ENCODE measurements at places on chromosomes 4 and X.

GRCh38 chr4:962231-963208, 10.8 kb downstream of the DGKQ start:
- no peak for DNase-seq

GRCh38 chr4:95528388-95528948, 20.3 kb downstream of the UNC5C start:
- no peak for DNase-seq

GRCh38 chr4:137543648-137544047, 11.4 kb upstream of the PCDH18 start:
- DNase-seq = no peak

DNA sequence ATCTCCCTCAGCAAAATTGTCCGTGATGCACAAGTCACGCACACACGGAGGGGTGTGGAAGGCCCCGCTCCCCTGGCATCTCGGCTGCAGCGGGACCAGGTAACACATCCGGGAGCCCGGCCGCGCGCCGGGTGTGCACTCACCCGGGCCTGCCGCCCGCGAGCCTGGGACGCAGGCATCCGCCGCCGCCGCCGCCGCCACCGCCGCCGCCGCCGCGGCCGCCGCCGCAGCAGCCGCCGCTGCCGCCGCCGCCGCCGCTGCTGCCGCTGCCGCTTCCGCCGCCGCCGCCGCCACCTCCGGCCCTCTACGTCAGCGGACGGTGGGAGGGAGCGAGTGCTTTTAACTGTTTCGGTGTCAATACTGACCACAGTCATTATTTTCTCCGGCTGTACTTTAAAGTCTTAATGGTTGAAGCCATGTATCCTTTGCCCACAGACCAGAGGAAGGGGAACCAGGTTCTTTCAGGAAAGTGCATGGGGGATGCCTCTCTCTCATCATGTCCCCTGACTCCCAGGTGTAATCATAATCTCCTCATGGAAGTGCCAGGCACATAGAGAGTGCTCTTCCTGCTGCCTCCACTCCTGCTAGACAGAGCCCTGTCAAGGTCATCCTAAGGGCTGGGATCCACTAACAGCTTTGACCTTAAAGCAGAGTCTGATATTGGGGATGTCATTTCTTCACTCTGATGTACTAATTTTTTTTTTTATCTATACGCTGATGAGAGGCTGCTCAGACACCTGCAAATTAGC, 38.0 kb downstream of the MAGEE2 start:
- no peak for DNase-seq

DNA sequence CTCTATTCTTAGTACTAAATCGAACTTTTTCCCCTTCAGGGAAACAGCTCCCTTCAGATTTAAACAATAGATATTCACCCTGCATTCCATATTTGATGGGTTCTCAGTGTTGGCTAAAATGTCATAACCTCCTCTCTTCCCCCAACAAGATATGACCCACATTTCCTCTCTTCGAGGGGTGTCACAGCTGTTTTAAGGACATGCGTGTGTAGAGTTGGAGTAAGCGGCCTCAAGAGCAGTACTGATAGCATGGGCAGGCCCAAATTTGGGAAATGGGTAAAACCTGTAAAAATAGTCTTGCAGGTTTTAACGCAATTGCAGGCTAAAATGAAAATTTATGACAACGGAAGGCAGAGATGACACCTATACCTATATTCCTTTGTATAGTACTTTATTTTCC, 28.7 kb downstream of the SAT1 start:
- DNase-seq = no peak

- DNase-seq = no peak
These were observed 80.1 kb downstream of the FAM184B start for GRCh38 chr4:17701138-17701839.

DNA sequence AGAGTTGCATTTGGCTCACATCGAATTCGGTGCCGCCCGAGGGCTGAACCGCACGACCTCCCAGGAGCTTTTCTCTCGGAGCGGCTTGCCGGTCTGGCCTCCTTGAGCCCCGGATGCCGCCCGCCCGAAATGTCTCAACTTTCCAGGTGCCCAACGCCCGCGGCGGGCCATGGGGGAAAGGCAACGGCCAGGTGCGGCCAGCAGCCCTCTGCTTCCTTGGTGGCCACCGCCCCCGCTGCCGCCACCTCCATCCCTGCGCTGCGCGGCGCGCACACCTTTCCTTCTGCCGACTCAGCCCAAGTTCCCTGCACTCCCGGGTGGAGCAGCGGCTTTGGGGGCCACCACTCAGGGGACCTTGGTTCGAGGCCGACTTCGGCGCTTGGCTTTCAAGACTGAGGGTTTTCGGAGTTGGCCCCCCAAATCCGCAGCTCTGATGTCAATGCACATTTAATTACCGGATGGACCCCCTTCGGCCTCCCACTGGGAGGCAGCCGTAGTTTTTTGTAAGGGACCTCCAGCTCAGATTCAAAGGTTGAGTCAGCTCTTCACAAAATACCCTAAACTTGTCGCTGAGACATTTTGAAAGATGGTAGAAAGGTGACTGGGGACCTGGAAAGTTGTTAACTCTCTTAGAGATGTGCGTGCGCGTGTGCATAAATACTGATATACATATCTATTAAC, 1.1 kb downstream of the AFF2 start:
- DNase-seq = no peak

GRCh38 chrX:39532761-39533160, 565.0 kb downstream of the BCOR start:
- DNase-seq = no peak

DNA sequence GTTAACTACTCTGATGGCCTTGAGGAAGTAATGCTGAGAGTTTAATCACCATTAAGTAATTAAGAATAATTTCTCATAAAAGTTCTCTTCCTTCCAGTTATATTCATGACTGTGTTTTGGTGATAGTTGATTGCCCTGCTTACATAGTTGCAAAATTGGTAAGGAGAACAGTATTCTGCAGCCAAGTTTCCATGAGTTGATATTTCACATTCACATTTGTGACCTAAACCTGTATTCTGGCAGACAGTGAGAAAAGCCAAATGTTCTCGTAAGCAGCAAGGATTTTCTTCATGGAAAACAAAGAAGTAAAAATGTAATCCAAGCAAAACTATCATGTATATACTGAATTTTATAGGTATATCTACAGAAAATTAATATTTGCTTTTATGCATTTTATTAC, 187.8 kb upstream of the NUDT6 start:
- no peak for DNase-seq

GRCh38 chrX:84475101-84475500, 27.2 kb downstream of the HDX start:
- DNase-seq = no peak

- no peak for DNase-seq
These were observed 162.3 kb downstream of the BTC start for GRCh38 chr4:74631988-74632387.

GRCh38 chrX:31981546-31982062, 909.8 kb upstream of the FTHL17 start:
- DNase-seq = no peak

GRCh38 chrX:118418811-118419251, 72.9 kb downstream of the WDR44 start:
- DNase-seq = no peak

DNA sequence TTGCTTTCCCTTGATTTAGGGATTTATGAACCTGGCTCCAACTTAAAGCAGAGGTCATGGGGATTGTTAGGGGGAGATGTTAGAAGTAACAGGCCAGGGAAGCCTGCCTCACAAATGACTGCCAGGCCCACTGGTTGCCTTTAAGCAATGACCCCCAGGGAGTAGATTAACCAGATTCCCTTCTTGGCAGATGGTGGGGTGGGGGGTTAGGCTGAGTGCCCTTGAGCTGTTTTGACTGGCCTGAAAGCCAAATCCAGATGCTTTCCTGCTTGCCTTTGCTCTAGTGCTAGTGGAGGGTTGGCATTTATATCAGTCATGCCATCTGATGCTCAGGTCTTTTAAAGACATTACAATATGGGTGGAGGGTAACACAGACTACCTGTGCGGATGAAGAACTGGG, 128.1 kb downstream of the TMEM164 start:
- DNase-seq = no peak

GRCh38 chr4:6647582-6648230, 7.2 kb downstream of the MRFAP1 start:
- DNase-seq = no peak

DNA sequence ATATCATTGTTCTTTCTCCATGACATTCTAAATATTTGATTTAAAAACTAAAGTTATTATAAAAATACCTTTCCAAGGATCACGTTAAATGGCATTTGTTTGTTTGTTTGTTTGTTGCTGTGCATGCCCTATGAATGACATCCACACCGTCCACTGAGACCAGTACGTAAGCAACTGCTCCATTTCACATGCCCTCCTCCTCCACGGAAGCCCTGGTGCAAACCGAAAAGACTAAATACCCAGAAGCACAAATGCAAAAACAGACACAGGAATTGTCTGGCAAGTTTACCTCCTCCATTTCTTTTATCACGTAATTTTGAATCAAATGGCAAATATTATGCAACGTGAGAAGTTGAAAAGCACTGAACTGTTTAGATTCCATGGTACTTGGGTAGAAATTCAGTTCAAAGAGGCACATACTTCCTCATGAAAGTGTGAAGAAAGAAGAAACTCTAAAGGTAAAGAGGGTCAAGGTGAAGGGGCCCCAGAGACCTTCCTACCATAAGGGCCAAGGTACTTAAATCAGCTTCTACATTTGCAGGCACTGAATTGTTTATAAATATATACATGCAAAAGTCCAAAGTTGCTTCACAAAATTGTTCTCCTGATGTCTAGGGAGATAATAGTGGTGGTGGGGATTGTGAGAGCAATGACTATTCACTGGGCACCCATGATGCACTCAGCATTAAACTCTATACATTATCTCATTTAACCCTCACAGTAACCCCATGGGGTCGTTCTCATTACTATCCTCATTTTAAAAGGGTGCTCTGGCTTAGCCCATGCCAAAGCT, 23.4 kb downstream of the IRF2 start:
- no peak for DNase-seq

- no peak for DNase-seq
These were observed 96.4 kb downstream of the ANAPC10 start for GRCh38 chr4:145001635-145002034.

DNA sequence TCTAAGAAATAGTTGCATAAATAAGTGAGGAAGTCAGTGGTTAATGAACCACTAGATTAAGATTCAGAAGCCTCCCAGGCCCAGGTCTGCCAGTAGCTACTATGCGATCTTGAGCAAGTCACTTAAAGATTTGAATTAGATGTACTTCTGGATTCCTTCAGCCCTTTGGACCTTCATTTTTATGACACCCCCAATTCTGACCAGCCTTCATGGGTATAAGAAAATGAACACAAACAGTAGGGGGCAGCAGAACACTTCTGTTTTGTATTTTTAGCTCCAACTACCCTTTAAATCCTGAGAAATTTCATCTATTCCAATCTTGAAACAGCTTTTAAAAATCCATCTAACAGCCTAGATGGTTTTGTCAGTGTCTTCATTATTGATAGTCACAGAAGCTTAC, 19.0 kb downstream of the TMEM47 start:
- DNase-seq = peak; percentile 30

- peak; percentile 58 for DNase-seq
These were observed 1.8 kb downstream of the CPZ start for GRCh38 chr4:8594097-8595038.

GRCh38 chrX:118904218-118904617, 70.2 kb upstream of the LONRF3 start:
- DNase-seq = no peak

DNA sequence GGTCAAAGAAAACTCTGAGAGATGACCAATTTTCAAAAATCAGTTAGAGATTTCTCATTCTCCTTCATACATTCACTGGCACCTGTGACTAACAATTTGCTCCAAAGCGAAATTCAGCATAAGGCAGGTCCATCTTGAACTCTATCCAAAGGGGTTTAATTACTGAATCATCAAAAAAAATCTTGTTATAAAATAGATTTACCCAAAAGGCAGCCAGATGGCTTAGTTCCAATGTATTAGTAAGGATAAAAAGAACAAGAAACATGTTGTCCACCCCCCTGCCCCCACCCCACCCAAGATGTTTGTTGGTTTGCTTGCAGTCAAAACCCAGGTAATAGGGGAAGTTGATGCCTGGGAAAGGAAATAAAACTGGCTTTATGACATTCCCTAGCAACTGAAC, 200.3 kb downstream of the ANTXR2 start:
- no peak for DNase-seq

GRCh38 chrX:9983441-9983840, 16.3 kb downstream of the CLDN34 start:
- DNase-seq = no peak

DNA sequence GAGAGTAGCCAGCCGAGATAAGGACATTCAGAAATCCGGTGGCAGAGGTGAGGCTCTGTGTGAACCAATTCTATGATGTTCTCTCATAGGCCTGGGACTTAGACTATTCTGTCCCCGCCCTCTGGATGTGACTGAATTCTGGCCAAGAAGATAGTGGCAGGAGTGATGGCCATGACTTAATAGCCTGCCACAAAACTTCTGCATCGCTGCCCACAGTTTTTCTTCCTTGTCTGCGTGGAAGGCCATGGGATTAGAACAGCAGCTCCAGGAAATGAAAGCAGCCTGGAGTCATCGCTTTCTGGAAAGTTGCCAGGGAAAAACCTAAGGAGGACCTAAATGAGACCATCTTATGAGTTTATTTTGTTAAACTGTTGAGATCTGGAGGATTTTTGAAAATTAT, 134.7 kb downstream of the F11 start:
- DNase-seq = no peak

- no peak for DNase-seq
These were observed 918.7 kb upstream of the POU3F4 start for GRCh38 chrX:82589410-82589809.

DNA sequence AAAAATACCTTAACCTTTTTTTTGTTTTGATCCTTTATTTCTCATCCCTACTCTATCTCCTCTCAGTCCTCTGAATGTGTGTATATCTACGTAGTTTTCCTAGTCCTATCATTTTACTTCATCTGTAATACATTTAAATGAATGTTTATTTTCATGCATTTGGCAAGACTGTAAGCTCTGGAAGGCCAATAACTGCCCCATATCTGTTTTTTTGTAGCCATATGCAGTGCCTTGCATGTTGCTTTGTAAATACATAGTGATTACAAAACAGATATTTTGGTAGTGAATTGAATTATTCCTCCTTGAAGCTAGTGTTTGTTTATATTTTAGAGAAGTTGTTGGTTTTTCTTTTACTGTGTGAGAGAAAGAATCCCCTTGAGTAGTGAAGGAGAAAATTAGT, 450.2 kb downstream of the PCDH18 start:
- no peak for DNase-seq

DNA sequence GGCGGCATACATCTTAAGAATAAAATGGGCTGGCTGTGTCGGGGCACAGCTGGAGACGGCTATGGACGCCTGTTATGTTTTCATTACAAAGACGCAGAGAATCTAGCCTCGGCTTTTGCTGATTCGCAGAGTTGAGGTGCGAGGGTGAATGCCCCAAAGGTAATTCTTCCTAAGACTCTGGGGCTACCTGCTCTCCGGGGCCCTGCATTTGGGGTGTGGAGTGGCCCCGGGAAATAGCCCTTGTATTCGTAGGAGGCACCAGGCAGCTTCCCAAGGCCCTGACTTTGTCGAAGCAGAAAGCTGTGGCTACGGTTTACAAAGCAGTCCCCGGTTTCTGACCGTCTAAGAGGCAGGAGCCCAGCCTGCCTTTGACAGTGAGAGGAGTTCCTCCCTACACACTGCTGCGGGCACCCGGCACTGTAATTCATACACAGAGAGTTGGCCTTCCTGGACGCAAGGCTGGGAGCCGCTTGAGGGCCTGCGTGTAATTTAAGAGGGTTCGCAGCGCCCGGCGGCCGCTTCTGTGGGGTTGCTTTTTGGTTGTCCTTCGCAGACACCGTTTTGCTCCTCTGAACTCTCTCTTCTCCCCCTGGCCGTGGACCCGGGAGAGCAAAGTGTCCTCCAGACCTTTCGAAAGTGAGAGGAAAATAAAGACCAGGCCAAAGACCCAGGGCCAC, 1.9 kb downstream of the SHOX start:
- DNase-seq = no peak
